ENCODE measurements at places on chromosomes 4 and X.
A peak's percentile ranks its signal among the peaks of the same experiment; 100 is the strongest.

GRCh38 chrX:23952984-23953907 is 45.4 kb downstream of the CXorf58 start:
- peak; percentile 29 for DNase-seq

DNA sequence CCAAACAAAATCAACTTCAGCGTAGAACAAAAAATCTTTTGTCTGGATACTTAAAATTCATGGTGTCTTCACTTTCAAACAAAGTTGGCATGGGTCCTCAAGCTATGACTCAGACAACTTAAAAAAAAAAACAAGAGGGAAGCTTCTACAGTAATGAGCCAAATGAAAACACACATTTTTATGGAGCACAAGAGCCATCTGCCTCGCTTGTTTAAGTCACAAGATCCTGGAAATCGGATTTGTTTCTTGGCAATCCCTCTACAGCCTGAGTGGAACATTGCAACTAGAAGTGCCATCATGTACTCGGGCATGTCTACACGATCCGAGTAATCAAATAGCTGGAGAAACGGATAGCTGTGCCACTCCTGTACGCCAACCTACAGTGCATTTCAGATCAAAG is 22.6 kb downstream of the LAMP2 start:
- no peak for DNase-seq

DNA sequence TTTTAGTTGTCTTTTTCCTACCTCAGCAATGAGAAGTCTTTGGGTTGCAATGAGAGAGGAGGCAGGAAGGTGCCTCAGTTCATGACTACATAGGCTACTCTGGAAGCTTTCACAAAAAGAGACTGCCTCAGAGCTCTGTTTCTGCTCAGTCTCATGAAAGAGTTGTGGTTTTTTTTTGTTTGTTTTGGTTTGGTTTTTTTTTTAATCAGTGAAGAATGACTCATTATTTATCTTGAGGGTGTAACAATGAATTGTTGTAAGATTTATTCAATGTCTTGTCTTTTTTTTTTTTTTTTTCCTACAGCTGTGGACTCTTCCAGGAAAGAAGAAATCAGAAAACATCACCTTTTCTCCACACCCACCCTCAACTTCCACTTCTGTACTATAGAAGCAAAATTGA is 67.5 kb upstream of the CXCL13 start:
- DNase-seq = no peak

- no peak for DNase-seq
These were observed 11.9 kb upstream of the TMEM185A start for GRCh38 chrX:149643496-149643895.

- no peak for DNase-seq
These were observed 2394.2 kb upstream of the AGA start for GRCh38 chr4:179836179-179837075.

GRCh38 chr4:168499241-168499640 is 2.4 kb downstream of the PALLD start:
- no peak for DNase-seq

DNA sequence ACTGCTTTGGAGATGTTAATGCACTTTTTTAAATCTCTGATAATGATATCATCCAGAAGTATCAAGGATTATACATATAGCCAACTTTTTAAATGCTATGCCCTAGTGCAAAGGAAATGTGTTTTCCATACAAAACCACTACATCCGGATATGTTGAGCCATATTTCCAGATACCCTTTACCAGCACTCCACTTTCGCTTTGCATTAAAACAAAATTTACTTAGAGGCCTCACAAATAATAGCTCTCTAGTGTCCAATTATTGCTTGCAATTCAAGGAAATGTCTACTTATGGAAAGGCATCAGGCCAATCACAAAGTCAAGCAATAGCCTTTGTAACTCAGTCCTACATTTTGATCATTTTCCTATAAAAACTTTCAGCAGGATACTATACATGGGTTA is 1072.8 kb upstream of the INTU start:
- no peak for DNase-seq

- no peak for DNase-seq
These were observed 62.4 kb downstream of the ZNF182 start for GRCh38 chrX:47941423-47941822.

DNA sequence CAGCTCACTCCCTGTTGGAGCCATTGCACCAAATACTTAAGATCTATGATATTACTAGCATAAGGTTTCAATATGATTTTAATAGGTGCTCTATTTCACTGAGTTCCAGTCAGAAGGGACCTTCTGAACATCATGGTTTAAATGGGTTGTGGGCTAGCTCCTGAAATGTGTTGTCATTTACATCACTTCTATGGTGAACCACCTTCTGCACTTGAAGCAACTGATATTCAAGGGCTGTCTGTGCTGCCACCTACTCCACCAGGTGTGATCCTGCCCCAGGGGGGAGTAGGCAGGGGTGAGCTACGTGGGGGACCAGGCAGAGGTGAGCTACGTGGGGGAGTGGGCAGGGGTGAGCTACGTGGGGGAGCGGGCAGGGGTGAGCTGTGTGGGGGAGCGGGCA is 35.2 kb downstream of the RNF175 start:
- DNase-seq = no peak

- no peak for DNase-seq
These were observed 19.2 kb downstream of the SLC9A7 start for GRCh38 chrX:46739736-46740135.

GRCh38 chr4:53682196-53682595 is 90.9 kb upstream of the LNX1 start:
- no peak for DNase-seq

GRCh38 chr4:185380320-185380719 is 15.4 kb downstream of the LRP2BP start:
- no peak for DNase-seq

- DNase-seq = no peak
These were observed 572 bp downstream of the EXOSC9 start for GRCh38 chr4:121801715-121802075.

DNA sequence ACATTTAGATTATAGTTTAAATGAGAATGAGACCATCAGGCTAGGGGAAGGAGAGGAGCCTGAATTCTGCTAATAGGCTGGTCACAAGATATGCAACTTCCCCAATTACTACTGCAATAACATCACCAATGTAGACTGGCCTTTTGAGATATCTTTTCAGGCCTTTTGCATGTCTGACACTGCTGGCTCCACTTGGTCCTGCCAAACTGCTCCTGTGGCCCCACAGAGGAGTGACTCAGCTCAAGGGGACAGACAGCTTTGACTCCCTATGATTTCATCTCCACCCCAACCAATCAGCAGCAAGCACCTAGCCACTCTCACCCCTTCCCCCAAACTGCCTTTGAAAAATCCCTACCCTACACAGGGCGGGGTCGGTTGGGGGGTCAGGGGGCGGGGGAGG is 22.8 kb downstream of the GPRIN3 start:
- DNase-seq = no peak

GRCh38 chr4:38111717-38112116 is 151.5 kb downstream of the PTTG2 start:
- no peak for DNase-seq

GRCh38 chr4:105707782-105708180 is 708 bp downstream of the INTS12 start:
- DNase-seq = no peak

DNA sequence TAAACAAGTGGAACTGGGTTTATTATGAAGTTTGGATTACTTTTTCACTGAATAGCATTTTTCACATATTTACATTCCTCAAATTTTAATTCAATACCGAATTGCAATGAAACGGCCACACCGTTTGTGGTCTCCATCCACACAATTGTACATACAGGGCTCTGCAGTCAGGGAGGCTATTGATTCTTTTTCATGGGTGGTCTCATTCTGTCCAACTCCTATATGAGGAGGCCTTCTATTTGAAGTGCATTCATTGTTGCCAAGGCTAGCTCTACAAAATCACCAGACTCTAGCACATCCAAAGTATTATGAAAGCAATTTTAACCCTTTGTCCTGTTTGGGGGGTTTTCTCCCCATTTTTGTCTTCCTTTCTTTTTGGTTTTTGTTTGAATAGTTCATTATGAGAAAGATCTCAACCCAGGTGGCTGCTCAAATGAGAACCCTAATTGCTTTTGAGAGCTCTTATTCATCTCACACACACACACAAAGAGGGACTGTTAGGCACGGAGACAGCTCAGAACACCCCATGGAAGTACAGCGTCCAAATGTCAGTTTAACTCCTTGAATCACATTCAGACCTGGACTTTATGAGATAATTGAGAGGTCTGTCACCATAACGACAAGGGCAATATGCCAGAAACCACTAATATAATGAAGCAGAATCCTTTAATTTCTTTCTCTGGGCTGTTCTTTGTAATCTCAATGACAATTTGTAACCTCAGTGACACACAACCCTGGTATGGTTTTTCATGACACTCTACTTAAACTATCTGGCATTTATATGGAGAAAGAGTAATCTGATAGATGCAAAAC is 79.4 kb downstream of the NLGN4X start:
- DNase-seq = no peak

DNA sequence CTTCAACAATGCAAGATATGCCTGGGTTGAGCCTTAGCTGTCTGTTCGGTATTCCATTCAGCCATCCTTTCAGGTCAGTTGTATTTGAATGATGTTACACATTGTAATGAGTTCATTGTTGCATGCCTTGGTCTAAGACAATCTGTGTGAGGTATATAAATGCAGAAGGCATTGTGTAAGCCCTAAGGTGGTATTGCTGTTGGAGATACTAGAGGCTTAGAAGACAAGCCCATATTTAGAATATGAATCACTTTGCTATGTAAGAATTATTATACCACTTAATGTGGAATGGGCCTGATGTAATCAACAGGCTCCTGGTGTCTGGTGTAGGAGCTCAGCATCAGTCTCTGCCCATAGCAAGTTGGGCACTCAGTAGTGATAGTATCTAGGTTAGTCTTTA is 473.4 kb upstream of the GNPDA2 start:
- no peak for DNase-seq

GRCh38 chr4:104967034-104967401 is 179.7 kb upstream of the TET2 start:
- no peak for DNase-seq

DNA sequence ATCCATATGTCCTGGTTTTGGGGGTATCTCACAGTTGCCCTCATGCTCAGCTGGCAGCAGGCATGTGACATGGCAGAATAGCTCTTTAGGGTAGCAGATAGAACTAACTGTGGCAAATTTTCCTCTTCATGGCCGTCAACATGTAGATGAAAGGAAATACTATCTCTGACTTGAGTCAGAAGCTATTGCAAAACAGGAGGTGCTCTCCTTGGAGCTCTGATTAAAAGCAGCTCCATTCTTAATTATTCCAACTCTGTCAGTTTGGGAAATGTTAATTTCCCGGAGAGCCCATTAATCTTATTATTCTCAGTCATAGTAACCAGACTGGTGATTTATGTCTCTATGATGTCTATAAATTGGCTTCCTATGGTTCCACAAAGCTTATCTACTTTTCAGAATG is 18.2 kb downstream of the IL13RA1 start:
- DNase-seq = no peak

GRCh38 chrX:44675362-44676024 is 132.8 kb upstream of the FUNDC1 start:
- DNase-seq = no peak

- no peak for DNase-seq
These were observed 99.5 kb downstream of the PPP2R2C start for GRCh38 chr4:6372649-6373525.

DNA sequence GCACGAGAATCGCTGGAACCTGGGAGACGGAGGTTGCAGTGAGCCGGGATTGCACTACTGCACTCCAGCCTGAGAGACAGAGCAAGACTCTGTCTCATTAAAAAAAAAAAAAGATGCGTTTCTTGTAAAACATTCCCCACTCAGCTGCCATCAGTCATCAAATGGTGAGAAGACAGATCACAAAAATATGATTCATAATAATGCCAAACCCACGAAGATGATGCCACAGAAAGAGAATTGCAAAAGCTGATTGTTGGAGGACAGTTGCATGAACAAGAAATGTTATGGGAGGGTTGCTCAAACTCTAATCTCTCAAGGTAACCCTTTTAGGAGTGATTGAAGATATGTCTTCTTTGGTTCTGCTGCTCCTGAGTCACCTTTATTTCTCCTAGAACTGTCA is 21.4 kb upstream of the SMIM14 start:
- DNase-seq = no peak

DNA sequence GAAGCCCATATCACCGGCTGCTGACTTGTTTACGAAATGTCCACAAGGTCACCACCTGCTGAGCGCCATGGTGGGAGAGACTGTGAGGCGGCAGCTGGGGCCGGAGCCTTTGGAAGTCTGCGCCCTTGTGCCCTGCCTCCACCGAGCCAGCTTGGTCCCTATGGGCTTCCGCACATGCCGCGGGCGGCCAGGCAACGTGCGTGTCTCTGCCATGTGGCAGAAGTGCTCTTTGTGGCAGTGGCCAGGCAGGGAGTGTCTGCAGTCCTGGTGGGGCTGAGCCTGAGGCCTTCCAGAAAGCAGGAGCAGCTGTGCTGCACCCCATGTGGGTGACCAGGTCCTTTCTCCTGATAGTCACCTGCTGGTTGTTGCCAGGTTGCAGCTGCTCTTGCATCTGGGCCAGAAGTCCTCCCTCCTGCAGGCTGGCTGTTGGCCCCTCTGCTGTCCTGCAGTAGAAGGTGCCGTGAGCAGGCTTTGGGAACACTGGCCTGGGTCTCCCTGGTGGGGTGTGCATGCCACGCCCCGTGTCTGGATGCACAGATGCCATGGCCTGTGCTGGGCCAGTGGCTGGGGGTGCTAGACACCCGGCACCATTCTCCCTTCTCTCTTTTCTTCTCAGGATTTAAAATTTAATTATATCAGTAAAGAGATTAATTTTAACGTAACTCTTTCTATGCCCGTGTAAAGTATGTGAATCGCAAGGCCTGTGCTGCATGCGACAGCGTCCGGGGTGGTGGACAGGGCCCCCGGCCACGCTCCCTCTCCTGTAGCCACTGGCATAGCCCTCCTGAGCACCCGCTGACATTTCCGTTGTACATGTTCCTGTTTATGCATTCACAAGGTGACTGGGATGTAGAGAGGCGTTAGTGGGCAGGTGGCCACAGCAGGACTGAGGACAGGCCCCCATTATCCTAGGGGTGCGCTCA is 8.7 kb upstream of the MSANTD1 start:
- no peak for DNase-seq

DNA sequence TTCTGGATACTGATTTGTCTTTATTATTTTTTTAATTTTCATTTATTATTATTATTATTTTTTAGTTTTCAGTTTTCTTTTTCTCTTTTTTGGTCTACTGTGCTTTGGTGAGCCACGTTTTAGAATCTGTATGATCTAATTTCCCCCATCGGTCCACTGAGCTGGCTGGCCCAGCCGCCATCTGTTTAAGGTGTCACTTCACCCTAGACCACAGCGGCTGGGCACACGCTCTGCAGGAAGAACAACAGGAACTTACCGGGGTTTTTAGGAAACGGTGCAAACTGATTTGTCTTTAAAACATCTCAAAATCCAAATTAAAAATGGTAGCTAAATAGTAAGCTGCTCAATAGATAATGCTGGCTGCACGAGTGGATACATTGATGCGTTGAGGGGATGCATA is 48.8 kb upstream of the AMOT start:
- no peak for DNase-seq

GRCh38 chrX:122579526-122579925 is 604.6 kb upstream of the GRIA3 start:
- no peak for DNase-seq

- no peak for DNase-seq
These were observed 36.3 kb upstream of the REST start for GRCh38 chr4:56871371-56871866.

- no peak for DNase-seq
These were observed 127.5 kb upstream of the NRK start for GRCh38 chrX:105694839-105695238.
